ENCODE measurements at places on chromosomes 2 and 18.

DNA sequence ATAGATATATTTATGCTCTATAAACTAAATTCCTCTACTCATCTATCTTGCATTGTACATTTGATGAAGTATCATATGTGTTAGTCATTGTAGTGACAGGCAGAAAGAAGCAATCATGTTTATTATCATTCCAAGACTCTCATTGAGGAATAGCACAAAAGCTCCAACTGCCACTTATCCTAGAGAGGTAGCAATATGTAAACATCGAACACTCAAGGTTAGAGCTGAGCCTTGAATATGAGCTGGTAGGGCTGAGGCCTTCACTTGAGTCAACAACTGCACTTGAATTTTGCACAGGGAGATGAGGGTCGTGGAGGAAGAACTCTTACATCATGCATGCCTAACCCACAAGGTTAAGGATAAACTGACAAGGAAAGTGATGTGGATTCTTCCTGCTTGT, 900.9 kb downstream of the CPS1 start:
- no peak for DNase-seq

DNA sequence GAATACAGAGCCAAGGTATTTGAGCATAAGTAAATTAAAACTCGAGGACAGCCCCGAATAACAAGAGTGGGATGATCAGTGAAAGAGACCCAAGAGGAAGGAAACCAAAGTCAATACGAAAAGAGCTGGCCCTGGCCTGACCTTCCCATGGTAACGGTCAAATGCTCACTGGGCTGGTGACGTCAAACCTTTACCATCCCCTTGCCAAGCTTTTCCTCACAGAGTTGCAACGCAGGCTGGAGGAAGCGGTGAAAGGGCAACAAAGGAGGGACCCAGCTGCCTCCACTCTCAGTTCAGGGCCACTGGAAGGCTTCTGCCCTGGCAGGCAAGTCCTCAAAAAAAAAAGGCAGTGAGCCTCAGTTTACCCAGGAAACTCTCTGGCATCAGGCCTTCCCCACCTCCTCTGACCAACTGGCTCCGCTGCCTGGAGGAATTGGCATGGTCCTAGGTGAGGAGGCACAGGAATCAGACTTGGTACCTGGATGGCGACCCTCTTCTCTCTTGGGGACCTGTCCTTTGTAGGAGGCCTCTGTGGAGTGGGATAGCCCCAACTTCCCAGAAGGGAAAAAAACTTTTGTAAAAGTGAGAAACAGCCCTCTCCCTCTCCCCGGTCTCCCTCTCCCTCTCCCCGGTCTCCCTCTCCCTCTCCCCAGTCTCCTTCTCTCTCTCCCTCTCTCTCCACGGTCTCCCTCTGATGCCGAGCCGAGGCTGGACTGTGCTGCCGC, 212.4 kb downstream of the ANAPC1 start:
- DNase-seq, result no peak

- DNase-seq, result no peak
These were observed 349.9 kb downstream of the TSN start for GRCh38 chr2:122105171-122105876.

DNA sequence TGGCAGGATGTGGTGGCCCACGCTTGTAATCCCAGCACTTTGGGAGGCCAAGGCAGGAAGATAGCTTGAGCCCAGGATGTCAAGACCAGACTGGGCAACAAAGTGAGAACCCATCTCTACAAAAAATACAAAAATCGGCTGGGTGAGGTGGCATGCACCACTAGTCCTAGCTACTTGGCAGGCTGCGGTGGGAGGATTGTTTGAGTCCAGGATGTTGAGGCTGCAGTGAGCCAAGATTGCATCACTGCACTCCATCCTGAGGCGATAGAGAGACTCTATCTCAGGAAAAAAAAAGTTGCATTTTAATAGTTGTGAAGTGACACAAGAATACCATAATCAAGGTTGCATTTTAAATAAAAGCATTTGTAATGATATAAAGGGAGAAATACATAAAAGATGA, 124.1 kb upstream of the SLC38A11 start:
- DNase-seq, result no peak

DNA sequence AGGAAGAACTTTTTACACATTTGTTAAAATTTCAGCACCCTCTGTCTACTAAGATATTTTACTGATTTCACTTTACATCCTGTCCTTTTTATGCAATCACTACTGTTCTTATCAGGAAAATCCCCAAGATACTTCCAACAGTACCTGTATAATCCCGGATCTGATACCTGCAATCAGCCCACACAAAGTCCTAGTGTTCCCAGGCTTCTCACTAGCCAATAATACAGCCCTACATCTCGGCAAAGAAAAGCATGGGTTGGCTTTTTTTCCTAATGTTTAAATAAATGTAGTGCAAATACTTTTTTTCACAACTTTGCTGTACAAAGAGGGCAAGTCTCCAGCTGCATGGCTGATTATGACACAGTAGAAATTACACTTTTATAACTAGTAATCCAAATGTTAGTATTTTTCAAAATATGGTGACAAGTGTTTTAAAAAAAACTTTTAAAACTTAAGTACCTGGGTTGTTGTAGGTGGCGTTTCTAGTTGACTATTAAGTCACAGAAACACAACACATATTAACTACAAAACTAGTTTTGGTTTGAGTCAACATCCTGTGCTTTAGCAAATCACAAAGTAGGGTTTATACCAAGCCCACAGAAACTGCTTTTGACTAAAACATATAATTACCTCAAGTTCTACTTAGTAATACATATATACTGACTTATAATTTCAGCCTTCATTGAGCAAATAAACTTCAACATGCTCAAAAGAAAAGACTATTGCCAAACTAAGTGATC, 19.5 kb downstream of the CNOT11 start:
- DNase-seq, result no peak

DNA sequence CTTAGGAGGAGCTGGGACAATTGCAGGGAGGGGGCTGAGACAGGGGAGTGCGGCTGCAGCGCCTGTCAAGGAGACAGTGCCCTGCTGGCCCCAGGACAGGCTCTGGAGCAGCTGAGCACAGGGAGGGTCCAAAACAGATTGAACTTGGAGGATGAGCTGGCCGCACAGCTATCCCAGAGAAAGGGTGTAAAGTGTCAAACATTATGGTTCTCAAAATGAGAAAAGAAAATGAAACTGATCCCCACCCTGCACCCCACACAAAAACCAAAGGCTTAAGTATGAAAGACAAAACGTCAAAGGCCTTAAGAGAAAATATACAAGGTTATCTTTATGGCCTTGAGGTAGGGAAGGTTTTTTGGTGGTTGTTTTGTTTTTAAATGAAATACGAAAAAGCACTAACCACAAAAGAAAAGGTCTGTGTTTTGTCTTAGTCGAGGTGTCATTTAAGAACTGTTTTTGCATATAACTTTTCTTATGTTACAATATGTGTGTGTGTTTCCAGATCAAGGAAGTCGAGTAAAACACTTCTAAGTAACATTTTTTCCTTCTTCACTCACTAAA, 111.8 kb downstream of the HDAC4 start:
- no peak for DNase-seq

DNA sequence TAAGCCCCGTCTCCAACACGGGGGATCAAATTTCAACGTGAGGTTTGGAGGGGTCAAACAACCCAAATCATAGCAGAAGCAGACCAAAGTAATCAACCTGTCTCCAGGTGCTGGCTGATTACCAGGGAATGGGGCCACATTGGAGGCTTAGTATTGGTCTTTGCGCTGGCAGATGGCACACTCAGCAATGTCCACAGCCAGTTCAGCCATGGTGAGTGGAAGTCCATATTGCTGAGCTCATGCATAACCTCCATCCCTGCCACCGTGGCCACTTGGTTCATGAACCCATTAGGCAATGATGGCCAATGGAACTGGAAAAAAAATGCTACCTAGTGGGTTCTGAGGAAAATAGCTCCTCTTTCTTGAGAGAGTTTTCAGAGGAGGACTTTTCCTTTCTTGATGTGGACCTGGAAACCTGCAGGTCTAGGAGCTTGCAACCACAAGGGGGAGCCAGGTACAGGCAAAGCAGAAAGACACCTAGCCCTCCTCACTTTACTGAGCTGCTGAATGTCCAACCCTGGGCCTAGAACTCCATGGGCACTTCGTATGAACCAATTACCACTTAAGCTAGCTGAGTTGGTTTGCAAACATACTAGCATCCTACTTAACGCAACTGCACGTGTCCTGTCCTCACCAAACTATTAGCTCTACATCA, 128.0 kb upstream of the GYPC start:
- DNase-seq, result no peak

DNA sequence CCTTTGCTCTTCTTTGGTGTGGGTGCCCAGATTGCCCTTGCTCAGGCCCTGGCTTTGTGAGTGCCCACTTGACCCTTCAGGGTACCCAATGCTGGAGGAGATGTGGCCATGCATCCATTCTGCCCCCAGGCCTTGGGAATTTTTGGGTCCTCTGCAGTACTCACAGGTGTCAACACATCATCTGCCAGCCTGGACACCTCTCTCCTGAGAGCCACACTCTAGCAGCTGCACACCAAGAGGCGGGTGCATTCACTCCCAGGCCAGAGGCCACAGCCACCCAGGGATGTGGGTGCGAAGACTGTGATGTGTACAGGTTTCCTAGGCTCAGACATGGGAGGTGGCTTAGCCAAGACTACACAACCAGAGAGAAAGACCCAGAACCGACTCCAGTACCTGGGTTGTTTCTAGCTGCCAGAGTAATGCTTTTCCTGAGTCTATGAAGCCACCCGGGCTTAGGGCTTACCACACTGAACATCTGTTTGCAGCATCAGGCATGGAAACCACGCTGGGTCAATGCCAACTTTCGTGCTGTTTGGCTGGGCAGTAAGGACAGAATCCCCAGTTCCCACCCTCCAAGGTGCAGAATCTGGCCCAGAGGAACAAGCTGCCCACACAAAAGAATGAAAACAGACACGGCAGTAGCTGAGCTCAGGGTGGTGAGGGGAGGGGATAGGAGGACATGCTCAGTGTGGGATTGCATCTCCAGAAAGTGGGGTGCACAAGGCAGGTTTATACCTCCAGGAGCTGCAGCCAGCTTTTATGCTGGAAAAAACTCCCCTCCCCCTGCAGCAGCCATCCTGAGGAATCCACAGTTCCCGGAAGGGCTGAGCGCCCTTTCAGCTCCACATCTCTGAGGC, 40.1 kb downstream of the KCNF1 start:
- no peak for DNase-seq

DNA sequence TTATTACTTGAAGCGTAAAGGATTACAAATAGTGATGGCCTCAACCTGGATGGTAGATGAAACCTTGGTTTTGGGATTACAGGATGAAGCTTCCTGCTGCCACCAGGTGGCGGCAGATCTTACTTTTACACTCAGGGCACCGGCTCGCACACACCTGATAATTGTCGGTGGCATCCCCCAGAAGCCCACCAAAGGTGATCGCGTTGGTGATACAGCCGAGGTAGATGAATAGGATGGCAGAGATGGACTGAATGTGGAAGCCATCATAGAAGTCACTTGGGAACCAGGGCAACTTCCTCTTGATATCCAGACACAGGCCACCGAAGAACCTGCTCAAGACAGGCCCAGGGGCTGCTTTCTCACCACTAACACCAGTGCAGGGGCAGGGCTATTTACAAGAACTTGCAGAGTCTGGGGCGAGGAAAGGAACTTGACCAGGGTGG, 51.8 kb downstream of the MTHFD2 start:
- no peak for DNase-seq

- DNase-seq, result no peak
These were observed 288.7 kb downstream of the AKAIN1 start for GRCh38 chr18:4908328-4908727.

GRCh38 chr2:179793238-179793637, 68.2 kb downstream of the ZNF385B start:
- no peak for DNase-seq

DNA sequence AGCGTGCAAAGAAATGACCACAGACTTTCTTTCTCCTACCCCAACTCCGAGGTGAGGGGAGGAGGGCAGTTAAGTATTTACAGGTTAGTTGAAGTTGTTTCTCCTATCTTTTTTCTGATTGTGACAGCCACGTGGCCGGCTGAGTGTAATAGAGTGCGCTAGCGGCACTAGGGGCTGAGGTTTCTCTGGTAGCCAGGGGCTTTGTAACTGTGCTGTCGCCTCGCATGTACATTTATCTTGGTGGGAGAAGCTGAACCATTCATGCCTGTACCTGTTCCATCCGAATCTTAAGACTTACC, 214.1 kb upstream of the STON1 start:
- no peak for DNase-seq

GRCh38 chr2:8833853-8834252, 3.6 kb downstream of the KIDINS220 start:
- no peak for DNase-seq
